ENCODE measurements at places on chromosomes 13 and 19.
A peak's percentile ranks its signal among the peaks of the same experiment; 100 is the strongest.

DNA sequence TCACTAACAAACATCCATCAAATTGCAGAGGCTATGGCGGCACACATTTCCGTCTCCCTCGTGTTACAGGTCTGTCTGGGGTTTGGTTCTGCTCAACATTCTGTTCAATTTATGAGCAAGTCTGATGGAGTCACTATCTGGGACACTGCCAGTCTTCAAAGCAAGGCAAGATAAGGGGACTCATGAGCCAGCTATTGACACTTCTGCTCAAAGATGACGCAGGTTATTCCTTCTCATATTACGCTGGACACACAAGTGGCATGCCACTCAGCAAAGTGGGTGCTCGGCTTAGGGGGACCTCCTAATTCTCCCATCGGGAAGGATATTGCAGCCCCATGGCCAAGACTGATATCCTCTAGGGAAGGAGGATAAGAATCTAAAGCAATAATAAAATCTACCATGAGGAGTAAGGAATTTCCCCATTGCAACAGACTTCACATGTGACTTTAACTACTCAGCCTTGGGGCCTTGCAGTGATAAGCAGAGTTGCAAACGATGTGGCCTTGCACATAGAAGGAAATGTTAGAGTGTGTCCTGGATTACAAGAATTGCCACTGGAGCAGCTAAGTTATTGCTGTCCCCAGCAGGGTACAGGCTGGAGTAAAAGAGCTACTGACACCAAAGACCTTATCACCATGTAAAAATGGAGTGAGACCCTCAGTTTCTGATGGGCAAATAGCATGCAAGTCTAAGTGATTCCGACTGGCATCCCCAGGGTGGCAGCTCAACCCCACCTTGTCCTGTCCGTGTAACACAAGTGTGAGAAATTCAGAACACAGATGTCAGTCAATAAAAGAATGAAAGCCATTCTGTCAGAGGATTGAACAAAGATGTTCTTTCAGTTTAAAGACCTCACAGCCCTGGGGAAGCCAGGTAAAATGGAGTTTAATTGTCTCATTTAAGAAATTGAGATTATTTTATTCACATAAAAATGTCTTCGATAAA is 306.1 kb downstream of the IRS2 start:
- DNase-seq: no peak

GRCh38 chr19:51256155-51256625 is 5.3 kb downstream of the SIGLECL1 start:
- no peak for DNase-seq

DNA sequence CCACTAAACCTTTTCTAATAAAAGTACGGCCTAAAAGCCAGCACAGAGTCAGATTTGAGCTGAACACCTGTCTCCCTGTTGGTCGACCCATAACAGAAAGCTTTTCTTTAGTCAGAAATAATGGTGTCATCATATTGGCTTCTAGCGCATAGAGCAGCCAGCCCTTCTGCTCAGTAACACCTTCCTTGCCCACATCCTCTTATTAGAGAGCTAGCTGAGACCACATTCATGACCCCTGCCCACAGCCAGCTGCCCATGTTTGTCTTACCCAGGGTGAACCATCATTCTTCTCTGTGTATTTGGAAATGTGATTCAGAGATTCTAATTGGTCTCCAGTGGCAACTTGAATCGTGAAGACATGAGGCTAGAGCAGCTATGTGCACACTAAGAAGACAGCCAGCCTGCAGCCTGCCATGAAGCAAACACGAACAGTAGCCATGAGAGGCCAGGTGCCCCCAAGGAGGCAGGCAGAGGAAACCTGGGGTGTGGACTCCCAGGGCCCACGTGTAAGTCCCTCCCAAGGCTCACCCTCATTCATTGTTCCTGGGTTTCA is 82.3 kb upstream of the PDCD5 start:
- no peak for DNase-seq

GRCh38 chr19:53365134-53365898 is at the start of gene ZNF525:
Gene ZNF525 (plus strand): TSS chr19:53365705. CDS start chr19:53372282, 6,577 bp downstream.
- DNase-seq: peak; percentile 96

DNA sequence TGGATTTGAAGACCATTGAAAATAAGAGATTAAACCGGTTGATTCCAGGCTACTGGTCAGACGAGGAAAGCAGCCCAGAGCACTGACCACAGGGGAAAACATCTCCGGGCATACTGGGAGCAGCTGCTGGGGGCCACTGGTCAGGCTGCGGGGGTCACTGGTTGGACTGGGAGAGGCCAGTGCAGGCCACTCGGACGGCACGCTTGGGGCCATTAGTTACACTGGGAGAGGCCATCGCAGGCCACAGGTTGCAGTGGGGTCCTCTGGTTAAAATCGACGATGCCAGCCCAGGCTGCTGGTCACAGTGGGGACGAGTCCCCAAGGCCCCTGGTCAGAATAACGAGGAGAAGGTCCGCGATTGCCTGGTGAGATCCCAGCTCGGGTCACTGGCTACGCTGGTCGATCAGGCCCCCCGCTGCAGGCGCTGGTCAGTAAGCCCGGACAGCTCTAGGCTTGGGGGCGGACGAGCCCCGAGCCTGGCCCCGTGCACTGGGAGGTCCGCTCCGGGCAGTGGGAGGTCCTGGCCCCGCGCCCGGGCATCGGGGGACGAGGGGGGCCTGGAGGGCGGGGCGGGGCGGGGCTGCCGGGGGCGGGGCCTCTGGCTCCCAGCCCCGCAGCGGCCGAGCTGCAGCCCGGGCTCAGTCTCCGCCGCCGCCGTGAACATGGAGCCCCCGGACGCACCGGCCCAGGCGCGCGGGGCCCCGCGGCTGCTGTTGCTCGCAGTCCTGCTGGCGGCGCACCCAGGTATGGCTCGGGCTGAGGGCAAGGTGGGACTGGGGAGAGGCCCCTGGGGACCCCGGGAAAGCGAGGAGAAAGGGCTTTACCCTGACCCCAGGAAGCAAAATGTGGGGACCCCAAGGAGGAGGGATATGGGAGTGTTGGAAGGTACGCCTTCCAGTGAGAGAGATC is at the start of gene BCAM:
BCAM (plus strand) TSS at position 641 of the 909 bp plus-strand sequence; CDS start at position 663, 22 bp downstream.
- DNase-seq: peak; percentile 81

GRCh38 chr19:12721656-12722565 is 1.8 kb downstream of the TNPO2 start:
- peak; percentile 81 for DNase-seq

DNA sequence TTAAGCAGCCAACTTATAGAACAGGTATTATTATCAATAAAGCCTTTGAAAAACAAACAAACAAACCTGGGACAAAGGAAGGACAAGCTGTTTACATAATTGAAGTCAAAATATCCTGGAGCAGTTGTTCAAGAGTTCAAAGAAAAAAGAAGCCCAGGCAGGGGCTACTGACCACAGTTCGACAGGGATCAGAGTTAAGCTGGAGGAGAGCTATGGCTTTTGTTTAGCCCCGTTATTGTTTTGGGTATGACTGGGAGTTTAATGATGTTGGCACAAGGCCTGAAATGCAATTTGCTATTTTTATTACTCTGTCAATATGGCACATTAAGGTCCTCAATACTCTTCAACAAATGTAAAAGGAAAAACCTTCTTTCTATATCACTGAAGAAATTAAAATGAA is 624.4 kb upstream of the KLHL1 start:
- DNase-seq: no peak

DNA sequence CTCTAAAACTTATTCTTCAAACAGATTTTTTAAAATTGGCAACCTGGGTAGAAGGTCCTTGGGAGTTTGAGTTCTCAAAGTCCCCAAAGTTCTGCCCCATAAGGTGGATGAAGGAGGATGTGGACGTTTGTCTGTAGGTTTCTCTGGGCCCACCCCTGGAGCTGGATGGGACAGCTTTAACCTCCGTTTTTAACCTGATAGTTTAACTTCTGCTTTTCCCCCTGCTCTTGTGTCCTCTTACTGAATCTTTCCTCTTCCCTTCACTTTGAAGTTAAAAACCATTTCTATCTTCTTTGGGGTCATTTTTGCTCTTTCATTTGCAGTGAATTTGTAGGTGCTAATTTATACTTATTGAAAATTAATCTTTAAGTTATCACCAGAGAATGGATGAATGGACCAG is 79.1 kb downstream of the ESD start:
- DNase-seq: no peak

- DNase-seq: peak; percentile 8
Observed at GRCh38 chr19:46503848-46504453, 8.3 kb upstream of the PNMA8B start.

GRCh38 chr19:31717269-31717923 is 368.2 kb upstream of the TSHZ3 start:
- DNase-seq: no peak

DNA sequence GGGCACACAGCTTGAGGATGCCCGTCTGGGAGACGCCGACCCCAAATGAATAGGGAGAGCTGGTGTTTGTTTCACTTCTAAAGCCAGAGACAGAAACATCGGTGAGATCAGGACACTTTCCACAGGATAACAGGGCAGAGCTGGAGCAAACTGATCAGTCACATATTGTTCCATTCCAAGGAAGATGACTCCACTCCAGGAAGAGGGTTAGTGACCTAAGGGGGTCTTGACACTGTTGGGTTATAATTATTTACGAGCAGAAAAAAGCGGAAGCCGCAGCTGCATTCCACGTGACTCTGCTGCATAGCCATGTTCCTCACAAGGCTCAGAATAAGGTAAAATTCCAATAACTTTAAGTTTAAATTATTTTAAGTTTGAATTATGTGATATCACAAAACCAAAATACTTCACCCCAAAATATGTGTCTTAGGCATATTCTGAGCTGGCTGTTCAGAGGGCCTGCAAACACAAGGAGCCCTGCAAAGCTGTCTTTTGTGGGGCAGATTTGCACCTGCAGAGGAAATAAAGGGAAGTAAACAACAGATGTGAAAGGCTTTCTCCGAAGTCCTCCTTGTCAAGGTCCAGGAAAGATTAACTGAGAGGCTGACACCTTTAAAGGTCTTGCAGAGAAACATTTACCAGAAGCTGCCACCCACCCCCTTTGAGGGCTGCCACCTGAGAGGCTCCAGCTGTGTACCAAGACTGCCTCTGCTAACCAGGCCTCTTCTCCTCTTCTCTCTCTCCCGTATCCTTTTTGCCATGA is 819.2 kb downstream of the UQCRFS1 start:
- DNase-seq: no peak

GRCh38 chr13:106138620-106139019 is 396.8 kb downstream of the EFNB2 start:
- no peak for DNase-seq

- no peak for DNase-seq
Observed at GRCh38 chr13:71017607-71018006, 849.4 kb downstream of the DACH1 start.

DNA sequence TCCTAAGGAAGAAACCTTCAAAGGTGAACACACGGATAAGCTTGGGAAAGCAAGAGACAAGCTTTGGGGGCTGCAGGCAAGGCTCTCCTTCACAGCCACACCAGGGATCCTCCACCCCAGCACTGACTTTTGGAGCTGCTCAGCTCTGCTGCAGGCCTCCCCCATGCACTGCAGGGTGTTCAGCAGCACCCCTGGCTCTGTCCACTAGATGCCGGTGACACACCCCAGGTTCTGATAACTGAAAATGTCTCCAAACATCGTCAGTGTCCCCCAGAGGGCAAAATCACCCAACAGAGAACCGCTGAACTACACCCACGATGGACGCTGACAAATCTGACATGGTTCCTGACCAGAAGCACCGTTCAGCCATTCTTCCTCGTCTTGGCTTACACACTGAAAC is 90.5 kb downstream of the STK24 start:
- DNase-seq: no peak

GRCh38 chr19:3034656-3035541 is 5.8 kb upstream of the TLE2 start:
- DNase-seq: no peak

DNA sequence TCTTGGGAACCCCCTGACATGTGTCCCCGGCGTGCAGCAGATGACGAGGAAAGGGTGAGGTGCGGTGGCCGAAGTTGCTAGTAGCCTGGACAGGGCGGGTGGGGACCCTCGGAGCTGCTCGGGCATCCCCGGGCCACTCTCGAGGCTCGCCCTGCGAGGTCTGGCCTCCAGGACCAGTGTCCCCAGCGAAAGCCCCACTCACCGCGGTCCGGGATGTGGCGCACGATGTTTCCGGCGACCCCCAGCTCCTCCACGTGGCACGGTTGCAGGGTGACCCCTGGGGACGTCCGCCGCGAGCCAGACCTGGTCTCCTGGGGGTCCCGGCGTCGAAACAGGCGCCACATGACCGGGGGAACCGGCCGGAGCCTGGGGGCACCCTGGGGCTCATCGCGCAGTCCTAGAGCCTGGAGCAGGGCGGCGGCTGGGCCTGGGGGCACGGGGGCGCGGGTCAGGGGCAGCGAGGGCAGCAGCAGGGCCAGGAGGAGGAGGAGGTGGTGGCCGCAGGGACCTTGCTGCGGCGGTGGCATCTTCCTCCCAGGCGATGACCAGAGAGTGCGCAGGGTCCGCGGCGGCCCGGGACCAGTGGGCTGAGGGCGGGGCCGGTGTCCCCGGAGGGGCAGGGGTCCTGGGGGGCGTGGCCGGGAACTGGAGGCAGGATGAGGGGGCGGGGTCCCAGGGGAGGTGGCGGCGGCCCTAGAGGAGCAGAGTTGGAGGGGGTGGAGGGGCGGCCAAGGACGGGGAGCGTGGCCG is 26.0 kb downstream of the CERS1 start:
- DNase-seq: no peak

DNA sequence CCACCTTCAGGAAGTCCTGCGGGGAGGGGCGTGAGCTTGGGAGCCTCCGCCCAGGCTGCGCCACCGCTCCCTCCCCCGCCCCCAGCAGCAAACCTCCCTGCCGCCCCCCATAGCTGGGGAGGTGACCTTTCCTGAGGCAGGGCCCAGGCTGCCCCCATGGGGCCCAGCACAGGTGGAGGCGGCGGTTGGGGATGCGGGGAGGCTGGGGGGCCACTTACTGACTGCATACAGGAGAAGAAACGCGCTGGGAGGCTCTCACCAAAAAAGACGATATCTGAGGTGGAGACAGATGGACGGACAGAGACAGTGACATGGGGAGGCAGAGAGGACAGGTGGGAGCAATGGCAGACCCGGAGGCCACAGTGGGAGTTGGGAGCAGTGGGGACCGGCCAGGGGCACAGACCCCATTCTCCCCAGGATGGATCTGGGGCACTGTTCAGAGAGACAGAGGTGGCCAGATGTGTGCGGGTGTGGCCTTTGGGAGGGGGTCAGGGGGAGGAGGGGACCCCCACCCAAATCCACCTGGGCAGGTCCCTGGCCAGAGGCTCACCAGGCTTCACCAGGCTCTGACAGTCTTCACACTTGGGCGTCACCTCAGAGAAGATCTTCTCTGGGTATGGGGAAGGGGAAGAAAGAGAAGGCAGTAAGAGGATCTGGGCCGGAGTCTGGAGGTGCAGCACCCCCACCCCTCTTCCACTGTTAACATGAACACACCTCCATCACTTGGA is 3.0 kb upstream of the RINL start:
- no peak for DNase-seq

Measured in nephron progenitor cell (in vitro differentiated cells).